ENCODE measurements at places on chromosomes 5 and 9.

DNA sequence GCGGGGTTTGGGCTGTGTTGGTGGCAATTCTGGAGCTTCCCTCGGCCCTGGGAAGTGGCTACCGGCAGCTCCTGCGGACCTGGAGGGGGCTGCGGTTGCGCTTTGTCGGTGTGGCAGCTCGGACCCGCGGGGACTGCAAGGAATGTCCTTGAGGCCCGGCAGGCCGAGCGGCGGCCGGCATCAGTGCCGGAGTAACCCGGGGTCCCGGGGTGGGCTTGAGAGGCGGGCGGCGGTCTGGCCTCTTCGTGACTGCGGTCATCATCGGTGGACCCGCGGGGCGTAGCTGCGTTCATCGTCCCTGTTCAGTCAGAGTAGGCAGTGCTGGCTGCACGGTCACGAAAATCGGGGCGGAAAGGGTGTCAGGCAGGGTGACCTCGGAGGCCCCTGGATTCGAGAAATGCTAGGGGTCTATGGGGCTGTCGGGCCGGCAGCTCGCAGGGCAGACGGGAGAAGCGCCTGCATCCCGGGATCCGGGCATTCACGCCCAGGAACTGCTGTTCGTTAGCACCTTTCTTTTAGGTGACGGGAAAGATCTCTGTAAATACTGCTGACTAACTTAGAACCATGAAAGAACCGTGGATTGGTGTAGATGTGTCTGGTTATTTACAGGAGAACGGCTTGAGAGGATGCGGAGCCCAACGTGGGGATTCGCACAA lies 474 bp downstream of the HMGCR start:
- no peak for DNase-seq

DNA sequence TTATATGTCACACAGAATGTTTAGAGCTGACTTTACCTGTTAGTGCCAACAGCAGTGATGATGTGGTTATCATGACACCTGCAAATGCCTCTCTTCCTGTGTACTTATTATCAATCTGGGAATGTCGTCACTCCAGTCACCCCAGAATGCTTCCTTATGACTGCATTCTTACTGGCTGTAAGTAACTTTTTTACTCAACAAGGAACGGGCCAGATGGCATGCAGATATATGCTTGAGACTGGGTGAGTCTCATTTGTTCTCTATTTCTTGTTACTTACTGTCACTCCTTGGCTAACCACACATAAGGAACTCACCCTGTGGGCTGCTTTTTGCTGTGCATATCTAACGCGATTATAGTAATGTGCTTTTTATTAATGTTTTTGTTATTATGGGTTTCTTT lies 385.5 kb upstream of the MEF2C start:
- DNase-seq: no peak

DNA sequence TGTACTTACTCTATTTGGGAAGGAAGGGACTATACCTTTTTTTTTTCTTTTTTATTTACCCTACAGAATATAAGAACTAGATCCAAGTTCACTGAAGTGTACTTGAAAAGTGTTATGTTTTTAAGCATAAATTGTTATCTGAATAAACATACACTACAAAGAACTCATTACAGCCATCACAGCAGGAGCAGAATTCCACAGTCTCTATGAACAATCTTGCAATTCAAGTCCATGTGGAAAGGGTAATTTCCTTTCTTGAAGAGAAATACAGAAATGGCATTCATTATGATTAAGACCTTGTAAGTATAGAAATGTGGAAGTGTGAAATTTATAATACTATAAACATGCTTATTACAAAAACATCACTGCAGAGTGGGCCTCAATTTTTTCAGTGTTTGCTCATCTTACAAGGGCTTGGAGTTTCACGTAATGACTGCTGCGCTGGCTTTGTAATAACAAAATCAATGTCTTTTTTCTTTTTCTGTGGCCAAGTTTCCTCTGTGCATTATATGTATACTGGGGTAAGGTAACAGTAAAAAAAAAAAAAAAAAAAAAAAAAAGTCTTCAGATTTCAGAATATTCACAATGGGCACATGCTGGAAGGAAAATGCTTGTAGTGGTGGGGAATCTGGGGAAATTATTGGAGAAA lies 77.0 kb upstream of the GNA14 start:
- no peak for DNase-seq

- no peak for DNase-seq
Observed at GRCh38 chr9:120394058-120394669, 185.8 kb downstream of the CDK5RAP2 start.

- DNase-seq: no peak
Observed at GRCh38 chr9:68949271-68950000, 64.5 kb downstream of the PRKACG start.

- no peak for DNase-seq
Observed at GRCh38 chr9:107890921-107891465, 401.4 kb upstream of the KLF4 start.

DNA sequence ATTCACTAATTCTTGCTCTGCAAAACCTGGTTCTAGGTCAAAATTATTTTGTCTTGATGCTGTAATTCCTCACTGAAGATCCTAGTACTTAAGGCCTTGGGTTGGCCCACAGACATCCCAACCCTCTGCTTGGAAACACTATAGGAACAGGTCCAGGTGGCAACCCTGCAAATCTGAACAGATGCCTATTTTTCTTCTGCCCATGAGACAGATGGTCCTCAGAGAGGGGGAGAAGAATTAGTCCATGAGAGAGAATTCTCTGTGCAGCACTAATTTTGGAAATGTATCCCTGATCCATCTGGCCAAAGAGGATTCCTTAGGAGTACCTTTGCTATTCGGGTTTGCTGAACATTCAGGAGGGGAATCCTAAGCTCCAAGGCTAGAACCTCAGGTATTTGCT lies 156.3 kb downstream of the ELAVL2 start:
- no peak for DNase-seq

DNA sequence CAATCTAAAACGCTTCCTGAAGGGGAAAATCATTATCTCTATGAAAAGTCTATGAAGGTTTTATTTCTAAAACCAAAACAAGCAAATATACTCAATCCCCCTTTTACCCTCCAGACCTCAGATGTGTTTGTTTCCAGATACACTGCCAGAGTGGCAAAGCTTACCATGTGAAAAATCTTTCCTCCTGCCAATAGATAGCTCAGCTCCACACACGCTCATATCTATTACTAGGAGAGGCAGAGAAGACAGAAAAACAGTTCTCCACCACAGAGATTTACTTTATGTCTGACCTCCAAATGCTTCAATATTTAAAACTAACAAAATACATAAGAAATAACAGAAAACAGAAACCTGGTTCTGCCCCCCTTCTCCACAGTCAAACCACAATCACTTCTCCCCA lies 7.0 kb downstream of the IRX2 start:
- DNase-seq: no peak

- no peak for DNase-seq
Observed at GRCh38 chr5:56760723-56761122, 54.6 kb upstream of the MAP3K1 start.

DNA sequence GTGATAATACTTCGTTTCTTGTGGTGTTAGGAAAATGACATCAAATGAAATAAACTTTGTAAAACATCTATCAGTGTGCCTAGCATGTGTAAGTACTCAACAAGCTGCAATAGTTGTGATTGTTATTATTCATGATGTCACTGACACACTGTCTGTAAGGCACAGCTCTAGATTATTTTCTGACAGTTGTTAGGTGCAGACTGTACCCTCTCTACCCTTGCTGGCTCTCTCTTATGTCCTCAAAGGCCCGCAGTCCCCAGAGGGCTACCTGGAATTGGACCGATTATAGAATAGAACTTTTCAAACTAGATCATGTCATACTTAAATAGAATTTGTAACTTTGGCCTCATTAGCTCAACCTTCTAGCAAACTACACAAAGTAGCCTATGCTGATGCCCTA lies 65.9 kb upstream of the VCAN start:
- DNase-seq: no peak

DNA sequence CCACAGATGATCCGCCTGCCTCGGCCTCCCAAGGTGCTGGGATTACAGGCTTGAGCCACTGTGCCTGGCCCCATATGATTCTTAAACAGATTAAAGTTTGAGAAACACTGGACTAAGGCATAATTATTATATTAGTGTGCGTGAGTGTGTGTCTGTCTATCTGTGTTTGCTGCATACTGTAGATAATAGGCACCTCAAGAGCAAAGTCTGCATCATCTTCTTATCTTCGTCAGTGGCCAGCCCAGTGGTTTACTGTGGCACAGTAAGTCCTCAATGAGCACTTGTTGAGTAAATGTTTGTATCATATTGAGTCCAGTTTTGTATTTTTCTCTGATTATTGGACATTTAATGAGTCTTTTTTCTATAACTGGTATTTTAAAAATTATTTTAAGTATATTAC lies 81.7 kb downstream of the ITGA1 start:
- no peak for DNase-seq

- no peak for DNase-seq
Observed at GRCh38 chr5:137621861-137622823, 113.7 kb downstream of the KLHL3 start.

GRCh38 chr9:21696411-21696871 lies 106.0 kb upstream of the MTAP start:
- DNase-seq: no peak

- DNase-seq: no peak
Observed at GRCh38 chr9:131633491-131634031, 88.2 kb downstream of the PRRT1B start.

DNA sequence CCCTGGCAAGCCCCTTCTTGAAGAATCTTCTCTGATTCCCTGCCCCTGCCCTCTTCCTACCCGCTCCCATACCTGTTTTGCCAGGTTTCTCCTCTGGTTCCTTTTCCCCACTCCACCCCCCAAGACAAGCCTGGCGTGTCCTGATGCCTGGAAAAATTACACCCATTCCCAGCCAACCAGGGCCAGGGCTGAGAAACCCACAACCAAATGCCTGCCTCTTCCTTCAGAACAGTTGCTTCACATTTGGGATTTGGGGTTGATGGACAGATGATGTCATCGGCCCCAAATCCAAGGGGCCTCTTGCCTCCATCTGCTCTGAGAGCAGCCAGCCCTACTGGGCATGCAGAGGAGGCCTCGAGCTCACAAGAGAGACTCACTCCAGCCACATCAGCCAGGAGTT lies 8.8 kb upstream of the NEK6 start:
- DNase-seq: no peak

- peak; percentile 86 for DNase-seq
Observed at GRCh38 chr9:82196622-82197441, 208.3 kb downstream of the SPATA31D1 start.
